Activated T-helper 9 cell treated with anti-CD3 and anti-CD28 coated beads, Interleukin-2, amount 50 U/mL, for 16 hours (primary cell): ENCODE measurements at places on chromosomes 5 and 9.

GRCh38 chr9:23812673-23813072, 13.4 kb downstream of the ELAVL2 start:
- no peak for DNase-seq

- DNase-seq, result no peak
Observed at GRCh38 chr5:102375272-102375671, 79.2 kb upstream of the SLCO4C1 start.

- DNase-seq, result no peak
Observed at GRCh38 chr5:54834121-54834842, 151.1 kb downstream of the ESM1 start.

DNA sequence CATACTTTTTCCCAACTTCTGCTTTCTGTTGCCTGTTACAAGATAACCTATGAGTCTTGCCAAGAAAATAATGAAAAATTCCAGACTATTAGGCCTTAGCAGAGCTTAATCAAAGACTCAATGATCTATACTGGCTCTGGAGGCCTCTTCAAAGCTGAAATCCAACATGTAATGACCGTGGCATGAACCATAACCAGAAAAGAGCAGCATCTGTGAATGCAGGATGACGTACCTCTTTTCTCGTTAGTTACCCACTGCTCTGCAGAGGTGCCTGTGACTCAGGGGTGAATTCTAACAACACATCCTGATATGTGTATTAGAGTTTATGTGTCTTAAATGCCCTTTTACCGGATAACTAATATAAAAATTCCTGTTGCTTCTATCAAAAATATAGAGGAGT, 645.4 kb downstream of the PRELID2 start:
- DNase-seq, result no peak

DNA sequence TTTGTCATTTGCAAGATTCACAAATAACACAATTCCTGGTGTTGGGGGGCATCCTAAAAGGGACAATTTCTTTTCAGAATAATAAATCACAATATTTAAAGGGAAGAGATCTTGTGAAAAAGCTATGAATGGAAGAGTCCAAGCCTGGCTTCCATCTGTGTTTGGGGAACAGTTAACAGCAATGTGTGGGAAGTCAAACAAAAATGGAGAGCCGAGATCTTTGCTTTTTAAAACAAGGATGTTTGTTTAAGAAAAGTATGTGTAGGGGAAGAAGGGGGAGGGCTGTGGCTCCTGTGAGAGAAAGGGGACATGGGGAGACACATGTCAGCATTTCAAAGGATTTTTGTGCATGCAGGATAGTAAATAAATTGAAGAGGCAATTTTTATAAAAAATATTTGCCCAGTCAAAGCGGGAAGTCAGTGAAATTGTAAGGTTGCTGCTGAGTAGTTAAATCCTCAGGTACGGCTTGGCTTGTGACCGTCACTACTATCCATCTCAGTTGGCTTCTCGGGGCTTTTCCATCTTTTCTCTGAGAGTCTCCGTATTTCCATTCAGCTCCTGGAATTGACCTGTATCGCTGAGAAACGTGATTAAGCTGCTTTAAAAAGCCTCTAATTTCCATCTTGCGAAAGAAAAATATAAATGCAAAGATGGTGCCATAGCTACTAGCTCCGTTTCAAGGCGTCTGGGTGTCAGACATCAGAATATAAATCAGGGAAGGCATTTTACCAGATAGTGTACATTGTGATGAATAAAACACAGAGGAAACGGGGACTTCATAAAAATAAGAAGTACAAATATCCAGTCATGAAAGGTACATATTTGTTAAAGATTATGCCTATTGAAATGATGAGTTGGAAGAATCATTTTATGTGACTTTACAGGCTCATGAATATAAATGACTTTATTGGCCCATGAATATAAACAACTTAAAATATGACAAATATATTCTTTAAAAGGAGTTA, 52.9 kb upstream of the VCAN start:
- no peak for DNase-seq

DNA sequence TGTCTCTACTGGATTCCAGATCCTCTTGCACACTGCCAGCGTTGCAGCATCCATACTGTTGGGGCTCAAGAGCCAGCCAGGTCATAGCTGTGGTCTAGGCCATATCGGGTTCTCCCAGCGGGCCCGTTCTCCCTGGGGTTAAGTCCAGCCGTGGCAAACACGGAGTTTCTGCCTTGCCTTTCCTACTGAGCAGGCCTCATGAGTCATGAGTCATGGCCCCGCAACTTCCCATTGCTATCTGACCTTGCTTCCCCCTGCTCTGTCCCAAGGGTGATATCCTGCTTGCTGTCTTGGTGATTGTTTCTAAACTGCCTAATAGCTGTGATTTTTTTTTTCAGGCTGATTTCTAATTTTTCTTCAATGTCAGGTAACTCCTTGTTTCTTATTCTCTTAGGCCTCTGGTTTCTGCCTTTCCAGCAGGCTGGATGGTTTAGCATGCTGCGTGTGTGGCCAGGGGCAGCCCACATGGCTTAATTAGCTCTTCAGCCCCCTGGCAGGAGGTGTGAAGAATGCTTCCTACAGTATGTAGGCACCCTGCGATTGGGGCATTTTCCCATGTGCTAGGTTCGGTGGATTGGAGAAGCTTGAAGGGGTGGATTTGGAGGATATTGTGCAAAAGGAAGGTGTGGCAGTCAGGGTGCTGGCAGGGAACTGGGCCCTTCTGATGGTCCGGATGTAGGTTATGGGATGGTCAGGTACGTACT, 18.7 kb downstream of the DAPK1 start:
- DNase-seq, result no peak

- no peak for DNase-seq
Observed at GRCh38 chr5:175551266-175551665, 72.9 kb downstream of the SFXN1 start.

- DNase-seq, result no peak
Observed at GRCh38 chr5:139872052-139872766, 76.6 kb downstream of the PSD2 start.

DNA sequence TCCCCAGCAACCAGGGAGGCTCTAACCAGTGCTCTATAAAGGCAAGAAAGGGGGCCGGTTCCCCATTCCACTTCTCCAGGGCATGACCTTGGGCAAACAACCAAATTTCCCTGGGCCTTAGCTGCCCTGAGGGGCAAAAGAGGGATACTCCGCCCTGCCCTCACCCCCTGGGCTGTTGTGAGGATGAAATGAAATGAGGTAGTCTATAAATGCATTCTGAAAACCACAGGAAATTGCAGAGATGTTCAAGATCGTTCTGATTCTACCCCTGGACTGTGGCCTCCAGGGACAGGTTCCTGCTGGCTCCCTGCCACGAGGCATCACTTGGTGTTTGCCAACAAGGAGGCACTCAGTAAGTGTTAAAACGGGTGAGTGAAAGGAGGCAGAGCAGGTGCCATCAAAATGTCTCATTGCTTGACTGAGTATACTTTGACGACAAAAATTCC, 5.7 kb downstream of the RAPGEF1 start:
- no peak for DNase-seq

- no peak for DNase-seq
Observed at GRCh38 chr5:150214289-150214688, 24.4 kb downstream of the SLC6A7 start.

GRCh38 chr9:93138171-93138764, 4.2 kb upstream of the NINJ1 start:
- no peak for DNase-seq

GRCh38 chr5:40485021-40485998, 194.4 kb upstream of the PTGER4 start:
- no peak for DNase-seq

GRCh38 chr5:67537439-67538148, 341.0 kb upstream of the CD180 start:
- no peak for DNase-seq

GRCh38 chr9:19513671-19514275, 105.0 kb downstream of the ACER2 start:
- DNase-seq, result no peak

DNA sequence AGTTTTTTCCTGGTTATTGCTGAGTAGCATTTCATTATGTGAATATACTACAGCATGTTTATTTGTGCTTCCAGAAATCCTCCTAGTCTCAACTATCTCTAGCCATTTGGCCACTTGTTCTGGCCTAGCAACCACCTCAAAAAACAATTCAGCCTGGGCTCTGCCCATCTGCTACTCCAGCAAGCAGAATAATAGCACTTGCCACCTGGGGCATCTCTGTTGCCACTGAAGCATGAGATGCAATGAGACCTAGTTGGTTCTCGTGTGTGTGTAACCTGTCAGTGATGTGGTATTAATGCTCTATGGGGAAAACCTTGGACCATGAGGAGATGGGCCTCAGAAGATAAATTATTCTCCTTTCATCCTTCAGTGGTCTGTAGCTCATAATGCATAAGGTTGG, 129.5 kb downstream of the RNF180 start:
- no peak for DNase-seq

GRCh38 chr9:137294091-137294680, 7.9 kb downstream of the NRARP start:
- no peak for DNase-seq

DNA sequence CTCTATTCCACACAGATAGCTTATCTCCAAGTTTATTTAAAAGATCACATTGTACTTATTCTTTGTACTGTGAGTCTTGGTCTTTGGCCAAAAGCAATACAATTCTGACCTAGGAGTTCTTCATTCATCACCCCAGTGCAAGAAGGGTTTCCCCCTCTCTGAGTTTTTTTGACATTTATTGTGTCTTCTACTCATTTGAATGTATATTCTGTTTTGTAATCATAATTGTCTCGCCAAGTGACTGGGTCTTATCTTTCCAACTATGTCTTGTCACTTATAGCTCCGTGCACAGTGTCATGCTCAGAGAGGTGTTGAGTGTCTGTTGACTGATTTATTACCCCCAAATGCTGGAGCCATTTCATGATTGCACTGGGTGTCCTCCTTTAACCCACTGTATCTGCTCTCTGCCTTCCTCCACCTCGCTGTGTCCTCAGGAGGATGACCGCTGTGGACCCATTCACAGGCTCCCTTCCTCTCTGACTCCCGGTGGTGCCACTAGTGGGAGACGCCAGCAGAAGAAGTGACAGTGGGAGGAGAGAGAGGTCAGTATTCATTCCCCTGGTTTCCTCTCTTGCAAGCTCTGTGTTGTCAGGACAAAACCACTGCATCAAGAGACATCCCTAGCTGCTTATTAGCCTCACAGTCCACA, 11.2 kb upstream of the TRIO start:
- DNase-seq, result no peak

GRCh38 chr9:129109952-129110739, 447 bp downstream of the CRAT start:
- no peak for DNase-seq

DNA sequence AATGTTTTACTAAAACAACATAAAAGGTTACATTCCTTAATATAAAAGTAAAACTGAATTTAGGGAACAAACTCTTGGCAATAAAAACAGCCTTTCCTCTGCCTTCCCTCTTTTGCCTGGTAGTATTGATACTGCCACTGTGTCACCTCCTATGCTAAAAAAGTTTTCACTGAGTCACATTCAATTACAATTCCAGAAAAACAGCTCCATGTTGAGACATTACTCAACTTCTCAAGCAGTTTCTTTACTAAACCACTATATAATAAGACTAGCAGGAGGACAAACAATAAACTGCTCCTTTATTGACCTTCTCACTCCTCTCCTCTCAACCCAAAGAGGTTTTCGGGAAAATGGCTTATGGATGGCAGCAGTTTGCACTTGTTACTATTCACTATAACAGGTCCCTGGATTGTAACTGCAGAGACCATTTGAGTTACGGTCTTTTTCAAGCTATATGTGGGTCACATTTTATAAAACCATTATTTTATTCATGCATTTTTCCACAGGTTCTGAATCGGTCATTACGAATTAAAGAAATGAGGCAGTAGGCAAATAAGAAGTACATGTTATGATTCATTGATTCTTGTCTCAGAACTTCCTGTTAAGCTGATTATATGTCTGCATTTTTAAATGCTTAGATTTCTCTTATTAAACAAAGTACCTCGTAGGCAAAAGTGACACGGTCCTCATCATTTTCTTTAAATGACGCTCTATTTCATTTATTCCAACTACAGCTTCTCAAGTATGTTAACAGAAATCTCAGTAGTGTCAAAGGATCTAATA, 2.1 kb downstream of the ZDHHC21 start:
- DNase-seq, result no peak

DNA sequence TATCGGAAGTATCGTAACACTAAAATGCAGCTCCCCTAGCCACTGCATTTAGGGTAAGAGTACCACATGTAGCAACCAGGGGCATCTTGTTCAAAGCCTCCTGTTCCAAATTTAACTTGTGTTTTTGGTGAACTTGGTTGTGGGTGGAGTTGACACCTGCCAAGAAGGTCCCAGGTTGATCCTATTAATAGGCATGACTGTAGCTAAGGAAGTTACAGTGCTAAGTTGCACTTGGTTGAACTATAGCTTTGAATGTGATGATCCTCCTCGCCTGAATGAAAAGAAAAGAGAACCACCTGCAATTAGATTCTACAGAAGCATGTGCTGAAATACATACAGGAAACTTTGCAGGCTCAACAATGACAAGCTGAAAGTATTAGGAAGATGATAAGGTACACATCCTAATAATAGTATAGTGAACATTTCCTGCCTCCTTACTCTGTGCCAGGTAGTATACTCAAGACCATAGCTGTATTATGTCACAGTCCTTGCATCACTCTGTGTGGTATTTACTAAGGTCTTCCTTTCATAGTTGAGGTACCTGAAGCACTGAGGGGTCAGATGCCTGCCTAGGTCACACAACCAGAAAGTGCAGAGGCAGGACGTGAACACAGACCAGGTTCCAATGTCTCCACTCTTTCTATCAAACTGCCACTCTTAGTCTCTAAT, 64.5 kb upstream of the PIP5K1B start:
- no peak for DNase-seq

DNA sequence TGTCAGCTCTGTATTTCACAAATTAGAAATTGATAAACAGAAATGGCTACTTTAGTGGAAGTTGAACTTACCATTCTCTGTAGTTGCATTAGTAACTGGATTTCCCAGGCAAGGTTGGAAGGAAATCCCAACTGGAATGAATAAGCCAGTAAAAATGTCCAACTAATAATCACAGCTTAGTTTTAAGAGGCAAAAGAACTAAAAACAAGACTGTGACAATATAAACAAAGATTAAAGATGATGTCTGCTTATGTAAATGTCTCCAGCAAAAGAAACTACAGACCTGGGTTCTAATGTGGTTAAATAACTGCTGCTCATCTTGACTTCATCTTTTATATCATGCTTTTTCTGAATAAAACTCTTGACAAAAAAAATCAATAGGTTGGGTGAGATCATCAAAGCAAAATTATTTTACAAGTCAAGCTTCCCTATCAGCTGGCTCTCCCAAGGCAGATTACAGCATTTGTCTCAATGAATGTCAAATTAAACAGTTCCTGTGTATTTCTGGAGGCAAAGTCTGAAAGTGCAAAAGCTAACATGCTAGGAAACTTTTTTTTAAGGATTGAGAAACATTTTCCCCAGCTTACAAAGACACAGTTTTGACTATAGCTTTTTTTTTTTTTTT, 62.3 kb upstream of the HMHB1 start:
- no peak for DNase-seq

DNA sequence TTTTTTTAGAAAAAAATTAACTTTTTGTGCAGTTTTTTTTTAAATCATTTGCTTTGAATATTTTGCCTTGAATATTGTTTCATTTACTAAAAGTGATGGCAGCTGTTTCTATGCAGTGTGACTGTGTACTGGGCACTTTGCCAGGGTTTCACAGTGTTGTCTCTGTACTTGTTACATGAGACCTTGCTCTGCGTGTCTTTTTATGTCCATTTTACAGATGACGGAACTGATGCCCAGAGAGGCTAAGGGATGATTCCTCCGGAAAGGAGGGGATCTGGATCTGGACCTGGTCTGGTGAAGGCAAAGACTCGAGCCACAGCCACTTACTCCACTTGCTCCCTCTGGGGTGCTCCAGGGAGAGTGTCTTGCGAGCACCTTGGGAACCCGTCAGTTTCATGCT, 124.8 kb upstream of the PTCH1 start:
- DNase-seq, result no peak

- DNase-seq, result no peak
Observed at GRCh38 chr9:84293001-84293798, 47.4 kb downstream of the SLC28A3 start.
